ENCODE measurements at places on chromosomes 11 and 22.

DNA sequence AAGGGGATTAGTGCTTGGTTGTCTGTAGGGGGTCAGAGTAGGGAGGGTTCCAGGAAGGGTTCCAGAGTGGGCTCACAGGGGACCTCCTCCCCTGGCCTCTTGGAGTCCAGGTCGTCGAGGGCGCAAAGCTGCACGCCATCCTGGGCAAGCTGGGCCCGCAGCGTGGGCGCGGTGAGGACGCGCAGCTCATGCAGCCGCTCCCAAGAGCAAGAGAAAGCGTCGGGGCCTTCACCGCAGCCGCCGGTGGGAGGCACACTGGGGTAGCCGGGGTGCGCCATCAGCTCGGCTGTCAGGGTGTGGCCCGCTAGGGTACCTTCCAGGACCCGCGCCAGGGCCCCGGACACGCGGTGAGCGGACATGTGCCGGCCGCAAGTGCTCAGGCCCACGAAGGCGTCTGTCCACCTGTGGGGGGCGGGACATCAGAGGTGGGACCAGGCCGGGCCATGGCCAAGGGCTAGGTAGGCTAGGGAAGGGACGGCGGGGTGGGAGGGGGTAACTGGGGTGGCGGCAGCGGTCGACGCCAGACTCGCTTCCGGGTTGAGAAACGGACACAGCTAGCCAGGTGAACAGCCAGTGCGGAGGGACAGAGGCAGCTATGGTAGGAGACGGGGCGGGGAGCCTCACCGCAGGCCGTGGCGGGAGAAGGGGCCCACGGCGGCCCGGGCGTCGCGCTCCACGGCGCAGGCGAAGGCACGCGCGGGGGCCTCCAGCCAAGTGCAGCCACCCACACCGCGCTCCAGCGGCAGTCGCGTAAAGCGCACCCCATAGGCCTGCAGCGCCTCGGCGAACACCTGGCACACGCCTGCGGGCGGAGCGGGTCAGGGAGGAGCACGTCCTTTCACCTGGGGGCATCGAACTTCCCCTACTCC, 1.2 kb downstream of the YDJC start:
- DNase-seq, result no peak

DNA sequence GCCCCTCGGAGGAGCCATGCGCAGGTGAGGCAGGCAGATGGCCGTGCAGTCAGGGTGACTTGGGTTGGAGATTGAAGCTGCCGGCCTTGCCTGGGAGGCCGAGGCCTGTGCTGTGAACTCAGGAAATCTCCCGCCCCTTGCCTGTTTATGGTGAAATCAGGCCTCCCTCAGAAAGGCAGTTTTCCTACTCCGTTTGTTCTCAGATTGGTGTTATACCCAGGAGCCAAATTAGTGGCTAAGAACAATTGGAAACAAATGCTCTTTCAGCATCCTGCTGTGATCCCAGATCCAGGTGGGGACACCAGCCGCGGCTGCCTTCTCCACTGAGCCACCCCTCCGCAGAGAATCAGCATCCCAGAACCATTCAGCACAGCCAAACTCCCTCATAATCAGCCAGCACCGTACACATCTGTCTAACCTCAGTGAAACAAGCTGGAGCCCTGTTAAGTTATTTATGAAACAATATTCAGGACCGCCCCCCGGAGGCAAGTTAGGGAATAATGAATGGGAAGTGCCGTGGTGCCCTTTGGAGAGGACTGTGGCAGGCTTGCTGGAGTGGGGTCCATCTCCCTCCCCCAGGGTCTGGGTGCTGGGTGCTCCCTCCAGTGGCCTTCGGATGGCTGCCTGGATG, 60.0 kb downstream of the PKNOX2 start:
- no peak for DNase-seq

- no peak for DNase-seq
These were observed 268.6 kb downstream of the TMEM135 start for GRCh38 chr11:87306262-87306851.

- no peak for DNase-seq
These were observed 198.6 kb downstream of the TMEM135 start for GRCh38 chr11:87236368-87236767.

- no peak for DNase-seq
These were observed at the start of gene OTOG for GRCh38 chr11:17547051-17547577. OTOG (plus strand) TSS chr11:17547259; CDS start chr11:17547373, 114 bp downstream.

DNA sequence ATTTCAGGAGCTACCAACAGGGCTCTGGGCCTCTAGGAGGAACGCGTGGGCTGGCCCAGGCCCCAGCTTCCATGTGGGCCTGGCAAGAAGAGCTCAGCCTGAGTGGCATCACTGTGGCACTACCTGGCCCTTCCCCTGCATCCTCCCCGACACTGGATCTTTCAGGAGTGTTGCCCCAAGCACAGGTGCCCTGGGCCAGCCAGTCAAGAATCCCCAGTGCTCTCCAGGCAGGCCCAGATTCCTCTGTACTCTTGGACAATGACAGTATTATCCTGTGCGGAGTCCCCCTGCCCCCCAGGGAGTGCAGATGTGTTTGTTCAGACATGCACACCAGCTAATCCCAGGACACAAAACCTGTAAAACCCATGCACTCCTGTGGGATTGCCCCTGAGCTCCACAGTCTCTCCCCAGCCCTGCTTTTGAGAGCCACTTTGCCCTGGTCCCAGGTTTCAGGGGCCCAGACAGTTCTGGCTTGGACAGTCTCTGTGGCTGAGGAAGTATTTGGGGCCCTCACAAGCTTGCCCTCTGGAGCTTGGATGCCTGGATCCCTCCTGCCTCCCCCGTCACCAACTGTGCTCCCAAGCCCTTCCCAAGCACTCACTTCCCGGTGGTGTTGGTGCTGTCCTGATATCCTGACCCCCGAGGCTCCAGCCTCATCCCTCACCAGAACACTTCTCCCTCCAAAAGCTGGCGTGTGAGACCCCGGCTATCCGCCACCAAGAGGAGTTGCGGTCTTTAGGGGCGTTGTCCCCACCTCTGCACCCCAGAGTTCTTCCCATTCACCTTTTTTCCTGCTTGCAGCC, 39.9 kb downstream of the KCNC1 start:
- DNase-seq, result no peak

GRCh38 chr11:123570939-123571580, 83.4 kb downstream of the SCN3B start:
- no peak for DNase-seq

GRCh38 chr11:57480409-57481137, 20.2 kb downstream of the RTN4RL2 start:
- peak; percentile 52 for DNase-seq

DNA sequence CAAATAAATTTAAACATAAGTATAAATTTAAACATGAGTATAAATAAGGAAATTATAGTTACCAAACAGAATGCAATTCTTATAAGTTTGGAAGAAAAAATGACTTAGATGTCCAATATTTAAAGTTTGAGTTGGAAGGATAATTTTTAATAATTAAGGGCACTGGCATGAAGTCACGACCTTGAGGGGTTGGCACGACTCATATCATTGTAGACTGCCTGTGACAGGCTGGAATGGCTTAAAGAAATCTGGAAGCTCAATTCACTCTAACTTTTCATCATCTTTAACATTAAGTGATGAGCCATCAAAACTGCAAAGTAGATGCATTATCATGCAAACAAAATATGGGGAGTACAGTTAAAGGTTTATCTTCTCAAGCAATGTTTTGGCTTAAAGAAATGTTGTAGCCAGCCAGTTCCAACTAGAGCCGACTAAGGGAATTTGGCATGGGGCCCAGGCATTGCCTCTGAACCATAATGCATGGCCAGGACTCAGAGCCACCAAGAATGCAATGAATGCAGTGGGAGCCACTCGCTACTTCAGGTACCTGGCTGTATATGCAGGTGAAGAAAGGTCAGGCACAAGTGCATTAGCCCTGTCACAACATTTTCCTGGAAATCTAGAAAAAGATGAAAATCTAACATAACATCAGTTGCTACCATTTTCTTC, 33.4 kb downstream of the PGR start:
- no peak for DNase-seq

GRCh38 chr11:121688860-121689614, 236.3 kb upstream of the SORL1-AS1 start:
- DNase-seq, result no peak

- no peak for DNase-seq
These were observed 267.2 kb downstream of the NTM start for GRCh38 chr11:131637469-131638175.

DNA sequence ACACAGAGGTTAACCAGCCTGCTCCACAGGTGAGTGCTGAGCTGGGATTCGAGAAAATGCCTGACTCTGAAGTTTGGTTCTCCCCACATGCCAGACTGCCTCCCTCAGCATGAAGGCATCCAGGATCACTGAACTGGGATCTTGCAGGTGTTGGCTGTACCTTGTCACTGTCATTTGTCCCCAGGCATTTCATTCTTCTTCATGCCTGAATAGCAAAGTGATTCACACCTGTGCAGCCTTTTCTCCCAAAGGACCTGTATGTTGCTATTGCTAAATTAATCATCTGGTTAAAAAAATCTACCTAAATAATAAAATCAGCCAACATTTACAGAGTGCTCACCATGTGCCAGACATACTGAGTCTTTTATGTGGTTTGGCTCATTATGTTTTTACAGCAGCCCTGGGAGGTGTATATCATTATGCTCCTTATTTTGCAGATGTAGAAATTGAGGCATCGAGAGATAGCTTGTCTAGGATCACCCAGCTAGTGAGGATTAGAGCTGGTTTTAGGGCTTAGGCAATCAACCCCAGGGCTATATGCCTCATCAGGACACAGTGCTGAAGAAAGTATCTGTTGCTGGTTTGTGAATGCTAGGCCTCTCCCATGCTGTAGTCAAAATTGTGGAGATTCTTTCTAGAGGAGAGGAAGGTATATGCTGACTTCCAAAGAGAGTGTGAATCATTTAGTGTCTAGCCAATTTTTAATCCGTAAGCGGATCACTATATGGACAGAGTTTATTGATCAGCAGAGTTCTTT, 204.4 kb downstream of the HIPK3 start:
- no peak for DNase-seq

DNA sequence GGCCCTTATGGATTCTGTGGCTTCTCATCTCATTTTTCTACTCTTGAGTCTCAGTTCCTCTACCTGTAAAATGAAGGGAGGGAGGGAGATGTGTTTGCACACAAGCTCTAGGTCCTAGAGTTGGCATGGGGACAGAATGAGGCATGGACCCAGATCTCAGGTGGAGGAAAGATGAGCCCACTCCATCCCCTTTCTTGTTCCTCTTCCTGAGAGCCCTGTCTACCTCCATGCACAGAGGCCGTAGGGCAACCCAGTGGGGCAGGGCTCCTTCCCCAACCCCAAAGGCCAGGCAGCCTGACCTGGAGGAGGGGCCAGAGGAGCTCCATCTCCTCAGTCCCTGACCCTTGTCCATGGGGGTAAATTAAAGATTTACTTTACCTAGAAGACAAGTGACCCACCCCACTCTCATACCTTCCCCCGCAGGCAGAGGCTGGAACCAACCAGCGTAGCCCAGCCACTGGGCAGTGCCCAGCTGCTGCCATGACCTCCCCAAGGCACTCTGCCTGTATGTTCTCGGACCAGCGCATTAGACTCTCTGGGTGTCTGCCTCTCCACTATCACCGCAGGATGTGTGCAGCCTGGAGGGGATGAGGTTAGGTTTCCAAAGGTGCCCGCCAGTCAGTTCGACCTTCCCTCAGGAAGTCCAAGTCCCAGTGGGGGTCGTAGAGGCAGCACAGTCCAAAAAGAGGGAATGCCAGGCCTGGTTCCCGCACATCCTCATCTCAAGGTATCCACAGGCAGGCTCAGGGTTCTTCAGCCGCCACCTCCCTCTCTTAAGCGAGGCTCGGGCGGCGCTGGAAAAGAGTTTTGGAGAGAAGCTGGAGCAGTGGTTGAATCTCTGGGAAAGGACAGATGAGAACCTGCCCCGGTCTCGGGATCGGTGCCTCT, 3.0 kb downstream of the SMTN start:
- no peak for DNase-seq

GRCh38 chr22:42300259-42301076, 30.0 kb upstream of the TCF20 start:
- DNase-seq, result peak; percentile 79

All from B cell (primary cell).